Brain microvascular endothelial cell (primary cell): ENCODE measurements at places on chromosomes 7 and 10.
A peak's percentile ranks its signal among the peaks of the same experiment; 100 is the strongest.

DNA sequence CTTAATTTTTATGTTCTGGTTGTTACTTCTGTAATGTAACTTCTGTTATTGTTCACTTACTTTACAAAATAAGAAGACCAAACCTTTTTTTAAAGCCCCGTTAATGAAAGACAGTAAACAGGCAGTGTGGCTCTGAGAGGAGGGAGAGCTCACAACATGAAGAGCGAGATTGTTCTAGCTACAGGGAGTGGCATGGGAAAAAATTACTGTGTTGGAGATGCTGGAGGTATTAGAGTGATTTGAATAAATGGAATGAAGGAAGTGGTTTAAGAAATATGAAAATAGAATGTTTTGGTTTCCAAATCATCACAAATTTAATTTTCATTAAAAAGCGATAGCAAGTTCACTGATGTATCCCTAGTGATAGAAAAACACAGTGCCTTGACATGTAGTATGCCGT, 31.8 kb downstream of the REEP3 start:
- DNase-seq, result peak; percentile 75

DNA sequence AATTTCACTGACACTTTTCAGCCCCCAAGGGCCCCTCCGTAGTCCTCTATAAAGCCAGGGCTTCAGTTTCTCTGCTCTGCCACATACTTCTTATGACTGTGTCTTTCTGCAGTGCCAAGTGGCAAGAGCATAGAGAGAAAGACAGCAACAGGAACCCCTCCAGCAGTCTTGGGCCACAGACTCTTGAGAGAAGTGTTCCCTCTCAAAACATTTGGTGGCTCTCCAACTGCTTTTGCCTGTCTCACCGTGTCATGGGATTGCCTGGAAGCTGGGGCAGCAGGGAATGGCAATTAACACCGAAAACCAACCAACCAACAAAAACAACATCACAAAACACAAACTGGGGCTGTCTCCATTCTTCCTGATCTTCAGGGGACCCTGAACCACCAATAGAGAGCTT, 73.8 kb upstream of the ELN start:
- no peak for DNase-seq

DNA sequence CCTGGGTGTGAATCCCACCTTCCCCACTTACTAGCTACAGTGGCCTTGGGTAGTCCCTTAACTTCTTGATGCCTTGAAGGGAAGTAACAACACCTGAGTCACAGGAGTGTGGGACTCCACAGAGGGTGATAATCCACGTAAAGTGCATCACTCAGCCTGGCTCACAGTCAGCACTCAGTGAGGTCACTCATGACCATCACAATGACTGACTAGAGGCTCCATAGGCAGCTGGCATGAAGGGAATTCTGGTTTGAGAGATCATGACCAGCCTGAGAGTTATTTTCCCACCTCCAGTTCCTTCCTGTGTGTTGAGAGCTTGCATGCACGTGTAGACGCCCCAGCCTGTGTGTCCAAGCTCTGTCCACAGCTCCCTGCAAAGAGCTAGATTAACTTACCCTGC, 34.8 kb downstream of the NEUROG3 start:
- peak; percentile 2 for DNase-seq

- DNase-seq, result peak; percentile 29
Measured at GRCh38 chr10:48364659-48365405, 58.4 kb downstream of the MAPK8 start.

DNA sequence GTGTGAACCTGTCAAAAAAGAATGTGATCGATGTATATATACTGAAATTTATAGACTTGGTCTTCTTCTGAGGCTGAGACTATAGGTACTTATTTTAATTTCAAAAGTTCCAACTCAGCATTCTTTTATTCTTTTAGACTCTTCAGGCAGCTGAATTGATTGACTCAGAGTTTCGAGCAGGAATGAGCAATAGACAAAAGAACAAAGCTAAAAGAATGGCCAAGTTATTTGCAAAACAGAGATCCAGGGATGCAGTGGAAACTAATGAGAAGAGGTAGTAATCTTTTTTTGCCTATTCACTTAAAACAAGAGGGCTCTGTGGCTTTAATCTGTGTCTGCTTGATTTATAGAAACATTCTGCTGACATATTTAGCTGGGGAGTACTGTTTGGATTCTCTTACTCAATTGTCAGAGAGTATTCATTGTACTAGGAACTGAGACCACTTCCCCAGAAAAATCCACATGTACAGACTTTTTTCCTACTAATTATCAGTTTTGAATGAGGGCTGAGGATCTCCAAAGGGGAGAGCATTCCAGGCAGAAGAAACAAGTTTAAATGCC, 30.1 kb downstream of the BTAF1 start:
- DNase-seq, result no peak

DNA sequence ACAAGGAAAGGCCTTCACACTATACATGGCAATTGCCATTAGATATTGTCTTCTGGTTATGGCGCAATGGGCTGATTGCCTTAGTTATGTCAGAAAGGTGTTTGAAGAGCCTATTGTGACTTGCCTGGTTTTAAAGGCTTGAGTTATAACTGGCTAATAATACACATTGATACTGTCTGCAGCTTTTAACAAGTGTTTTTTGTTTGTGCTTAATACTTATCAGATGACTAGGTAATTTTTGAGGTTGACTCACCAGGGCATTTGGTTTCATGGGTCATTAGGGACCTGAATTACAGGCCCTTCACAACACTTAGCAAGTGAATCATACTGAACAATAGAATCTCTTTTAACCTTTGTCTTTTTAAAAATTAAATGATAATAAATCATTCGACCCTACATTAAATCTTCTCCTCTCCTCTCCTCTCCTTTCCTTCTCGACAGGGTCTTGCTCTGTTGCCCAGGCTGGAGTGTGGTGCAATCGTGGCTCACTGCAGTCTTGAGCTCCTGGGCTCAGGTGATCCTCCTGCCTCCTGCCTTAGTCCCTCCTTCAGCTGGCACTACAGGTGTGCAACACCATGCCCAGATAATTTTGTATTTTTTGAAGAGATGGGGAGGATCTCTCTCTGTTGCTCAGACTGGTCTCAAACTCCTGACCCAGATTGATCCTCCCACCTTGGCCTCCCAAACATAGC, 196.3 kb downstream of the JCAD start:
- peak; percentile 52 for DNase-seq

- peak; percentile 41 for DNase-seq
Measured at GRCh38 chr7:80826520-80827238, 92.2 kb downstream of the SEMA3C start.

DNA sequence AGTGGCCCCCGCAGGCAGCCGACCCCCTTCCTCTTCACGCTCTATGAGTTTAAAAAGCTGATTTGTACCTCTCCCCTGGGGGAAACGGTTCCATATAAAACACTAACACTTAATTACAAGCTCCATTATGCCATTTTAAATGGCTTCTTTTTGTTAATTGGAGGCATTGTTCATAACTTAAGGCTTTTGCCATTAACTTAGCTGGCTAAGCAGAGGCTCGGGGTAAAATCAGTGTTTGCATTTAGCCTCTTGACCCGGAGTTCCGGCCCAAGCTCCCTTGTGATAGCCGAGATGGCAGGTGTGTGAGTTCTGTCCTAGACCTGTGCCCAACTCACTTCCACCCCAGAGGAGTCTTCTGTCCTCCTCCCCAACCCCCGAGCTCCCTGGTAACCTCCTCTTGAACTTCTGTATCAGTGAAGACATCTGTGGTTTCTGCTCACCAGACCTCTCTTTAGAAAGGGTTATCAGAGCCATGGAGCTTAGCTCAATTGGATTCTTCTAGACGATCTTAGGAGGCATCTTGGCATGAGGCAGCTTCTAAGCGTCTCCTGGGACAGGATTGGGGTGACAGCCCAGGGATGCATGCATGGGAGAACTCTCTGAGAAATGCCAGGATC, 34.2 kb upstream of the SH2B2 start:
- no peak for DNase-seq

- no peak for DNase-seq
Measured at GRCh38 chr10:70137135-70137534, 4.5 kb upstream of the AIFM2 start.

- DNase-seq, result no peak
Measured at GRCh38 chr10:34343764-34344163, 471.3 kb downstream of the PARD3 start.

DNA sequence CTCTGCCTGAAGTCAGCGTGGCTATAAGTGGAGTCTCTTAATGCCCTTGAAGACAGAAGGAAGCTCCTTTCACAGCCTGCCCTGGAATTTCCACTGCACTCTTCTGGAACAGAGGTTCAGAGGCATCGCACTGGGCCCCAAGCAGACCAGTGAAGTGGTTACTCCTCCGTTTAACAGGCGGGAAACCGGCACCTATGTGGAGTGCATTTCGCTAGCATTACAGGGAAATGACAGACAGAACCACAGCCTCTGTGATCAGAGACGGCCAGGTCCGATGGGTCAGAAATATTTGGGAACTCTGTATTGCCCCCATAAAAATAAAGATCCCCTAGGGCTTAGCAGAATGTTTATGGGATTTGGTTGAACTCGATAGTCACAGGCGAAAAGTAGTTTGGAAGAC, 406.9 kb upstream of the PRKCQ start:
- no peak for DNase-seq

GRCh38 chr10:78516756-78517155, 483.1 kb downstream of the RPS24 start:
- DNase-seq, result no peak

GRCh38 chr10:83199374-83199773, 939.9 kb upstream of the GHITM start:
- no peak for DNase-seq

DNA sequence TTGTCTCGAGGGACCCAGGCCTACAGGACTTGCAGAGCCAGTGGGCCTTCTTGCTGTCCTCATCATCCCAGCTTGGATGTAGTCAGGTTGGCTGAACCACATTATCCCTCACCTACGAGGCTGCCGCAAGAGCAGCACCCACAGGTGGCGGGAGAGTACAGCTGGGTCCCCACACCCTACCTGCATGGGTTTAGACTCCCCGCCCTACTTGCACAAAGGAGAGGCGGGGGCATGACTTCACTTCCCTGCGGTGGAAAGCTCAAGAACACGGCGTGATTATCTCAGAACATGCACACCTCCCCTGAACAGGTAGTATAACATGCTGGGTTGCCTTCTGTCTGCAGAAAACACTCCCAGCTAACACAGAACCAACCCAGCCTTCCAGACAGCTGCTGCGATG, 57.5 kb downstream of the CTBP2 start:
- no peak for DNase-seq

DNA sequence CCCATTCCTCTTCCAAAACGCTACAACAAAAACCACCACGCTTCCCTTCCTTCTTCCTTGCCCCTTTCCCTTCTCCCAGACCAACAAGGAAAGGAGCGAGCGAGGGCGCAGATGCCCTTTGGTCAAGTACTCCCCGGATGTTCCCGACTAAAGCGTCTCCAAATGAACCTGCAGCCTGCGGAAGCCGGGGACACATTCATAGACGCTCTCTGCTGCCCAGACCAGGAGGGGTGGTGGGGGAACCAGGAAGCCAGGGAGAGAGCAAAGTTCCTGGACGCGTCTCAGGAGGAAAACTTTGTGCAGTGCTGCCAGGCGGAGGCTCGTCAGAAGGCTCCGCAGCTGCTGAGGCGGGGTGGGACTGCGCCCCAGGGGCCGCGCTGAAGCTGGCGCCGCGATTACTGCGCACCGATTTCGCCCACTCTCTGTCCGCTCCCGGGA, 754 bp downstream of the SEMA3D start:
- peak; percentile 18 for DNase-seq
